Progenitor cell of endocrine pancreas (in vitro differentiated cells): ENCODE measurements at places on chromosomes 4 and X. TPM values are rescaled to one million over a fixed set of nuclear protein-coding genes. Genes with fewer than 3 reads are reported as not detected.

- no peak overlapping the region for H3K4me3 ChIP-seq
- H3K4me1 ChIP-seq: peaks cover 5% of the 10 kb centered on the region
- DNase-seq: no peak
- peaks cover 64% of the 10 kb centered on the region for H3K27me3 ChIP-seq
Observed at GRCh38 chr4:7196736-7197135, 4.4 kb downstream of the SORCS2 start.

The AKAP17A gene
- total RNA-seq: 52.7 and 56.0 TPM in 2 replicates

GRCh38 chrX:115713460-115713859 lies 152.5 kb downstream of the PLS3 start:
- H3K4me3 ChIP-seq: no peak overlapping the region
- H3K27me3 ChIP-seq: no peaks in the 10 kb centered on the region

DNA sequence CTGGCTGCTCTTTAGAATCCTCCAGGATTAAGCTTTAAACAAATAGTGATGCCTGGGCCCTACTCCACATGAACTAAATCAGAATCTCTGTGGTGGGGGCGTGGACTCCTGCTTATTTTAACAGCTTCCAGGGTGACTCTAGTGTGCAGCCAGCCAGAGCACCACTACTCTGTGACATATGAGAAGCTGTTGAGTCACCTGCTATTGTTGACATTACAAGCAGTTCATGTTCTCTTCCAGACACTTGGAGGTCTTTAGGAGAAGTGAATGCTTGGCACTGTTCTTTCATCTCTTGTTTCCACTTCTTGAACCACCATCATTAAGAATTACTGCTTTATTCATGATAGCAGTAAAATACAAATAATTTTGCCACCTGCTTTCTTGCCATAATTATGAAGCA lies 426 bp upstream of the C4orf51 start:
- H3K4me3 ChIP-seq: no peak overlapping the region
- no peaks in the 10 kb centered on the region for H3K27me3 ChIP-seq
- H3K4me1 ChIP-seq: peaks cover 19% of the 10 kb centered on the region
- no peak for DNase-seq

- peaks cover 2% of the 10 kb centered on the region for H3K4me1 ChIP-seq
- no peak overlapping the region for H3K4me3 ChIP-seq
- H3K36me3 ChIP-seq: no peaks in the 10 kb centered on the region
- H3K27ac ChIP-seq: no peak overlapping the region
- H3K27me3 ChIP-seq: peaks cover 2% of the 10 kb centered on the region
Observed at GRCh38 chr4:121462660-121463261, 81.9 kb upstream of the QRFPR start.

DNA sequence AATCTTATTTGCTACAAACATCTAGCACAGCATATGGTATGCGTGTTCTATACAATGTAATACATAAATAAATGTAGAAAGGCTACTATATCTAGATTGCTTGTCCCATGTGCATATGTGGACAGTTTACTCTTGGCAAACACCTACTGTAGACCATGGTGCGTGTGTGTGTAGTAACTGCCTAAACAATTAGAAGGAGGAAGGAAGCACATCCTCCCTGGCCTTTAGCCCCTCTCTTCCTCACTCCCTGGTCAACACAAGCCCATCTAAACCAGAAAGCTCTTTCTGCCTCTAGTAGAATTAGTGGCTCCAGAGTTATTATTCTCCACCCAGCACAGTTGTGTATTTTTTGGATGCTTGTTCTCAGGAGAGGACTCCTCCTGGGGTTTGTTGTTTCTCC lies 73.9 kb downstream of the KDR start:
- no peaks in the 10 kb centered on the region for H3K4me1 ChIP-seq
- H3K36me3 ChIP-seq: no peaks in the 10 kb centered on the region
- H3K4me3 ChIP-seq: no peak overlapping the region
- no peaks in the 10 kb centered on the region for H3K27me3 ChIP-seq

- H3K27me3 ChIP-seq: peaks cover 8% of the 10 kb centered on the region
- H3K4me1 ChIP-seq: peaks cover 12% of the 10 kb centered on the region
- H3K36me3 ChIP-seq: no peaks in the 10 kb centered on the region
- no peak overlapping the region for H3K27ac ChIP-seq
- DNase-seq: no peak
Observed at GRCh38 chr4:4368809-4369580, 17.9 kb upstream of the NSG1 start.

The FGFRL1 gene
- total RNA-seq: 121 and 126 TPM in 2 replicates

DNA sequence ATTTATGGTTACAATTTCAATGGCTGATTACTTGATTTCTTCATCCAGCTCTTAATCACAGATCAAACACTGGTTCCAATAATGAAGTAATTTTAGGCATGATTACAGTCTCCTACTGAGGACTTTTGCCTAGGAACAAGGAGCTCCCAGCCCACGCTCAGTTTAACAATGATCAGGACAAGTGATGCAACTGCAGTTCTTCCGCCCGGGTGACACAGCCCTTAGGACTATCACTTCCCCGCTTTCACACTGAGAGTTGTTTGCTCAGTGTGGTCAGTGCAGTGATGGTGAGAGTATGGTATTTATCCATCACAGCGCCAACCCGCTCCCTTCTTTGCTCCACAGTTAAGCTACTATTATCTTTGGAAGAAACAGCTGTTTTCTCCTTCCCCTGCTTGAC lies 203.2 kb upstream of the MBNL3 start:
- no peaks in the 10 kb centered on the region for H3K36me3 ChIP-seq
- no peak for DNase-seq
- H3K4me3 ChIP-seq: no peak overlapping the region
- peaks cover 14% of the 10 kb centered on the region for H3K27me3 ChIP-seq
- peaks cover 8% of the 10 kb centered on the region for H3K4me1 ChIP-seq

DNA sequence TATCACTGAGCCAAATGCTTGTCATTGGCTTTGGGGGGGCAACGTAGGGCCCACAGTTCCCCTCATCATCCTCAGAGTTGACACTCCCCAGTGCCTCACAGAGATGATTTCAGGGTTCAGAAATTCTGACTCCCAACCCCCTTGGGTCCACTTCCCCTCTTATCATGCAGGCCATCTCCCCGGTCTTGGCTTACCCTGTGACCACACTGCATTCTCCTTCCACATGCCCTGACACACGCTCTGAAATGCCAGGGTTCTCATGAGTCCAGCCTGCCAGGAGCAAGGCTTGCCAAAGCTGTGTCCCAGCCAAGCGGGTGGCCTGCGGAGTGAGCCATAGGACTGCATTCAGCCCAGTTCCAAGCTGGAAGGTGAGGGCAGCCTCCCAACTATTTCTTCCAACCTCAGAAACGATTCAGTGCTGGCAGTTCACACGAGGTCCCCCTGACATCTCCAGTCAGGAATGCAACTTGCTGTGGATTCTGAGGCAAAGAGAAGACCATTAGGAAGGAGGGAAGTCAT lies 101.2 kb downstream of the SMIM20 start:
- no peak overlapping the region for H3K4me3 ChIP-seq
- no peak overlapping the region for H3K27ac ChIP-seq
- no peaks in the 10 kb centered on the region for H3K36me3 ChIP-seq
- peaks cover 5% of the 10 kb centered on the region for H3K4me1 ChIP-seq

- no peak for DNase-seq
- no peak overlapping the region for H3K4me3 ChIP-seq
- H3K27me3 ChIP-seq: no peaks in the 10 kb centered on the region
- peaks cover 5% of the 10 kb centered on the region for H3K36me3 ChIP-seq
- H3K4me1 ChIP-seq: peaks cover 10% of the 10 kb centered on the region
Observed at GRCh38 chr4:137532869-137533236, 559 bp upstream of the PCDH18 start.

The AFF2 gene
- 7.7 and 8.4 TPM in 2 replicates for total RNA-seq

DNA sequence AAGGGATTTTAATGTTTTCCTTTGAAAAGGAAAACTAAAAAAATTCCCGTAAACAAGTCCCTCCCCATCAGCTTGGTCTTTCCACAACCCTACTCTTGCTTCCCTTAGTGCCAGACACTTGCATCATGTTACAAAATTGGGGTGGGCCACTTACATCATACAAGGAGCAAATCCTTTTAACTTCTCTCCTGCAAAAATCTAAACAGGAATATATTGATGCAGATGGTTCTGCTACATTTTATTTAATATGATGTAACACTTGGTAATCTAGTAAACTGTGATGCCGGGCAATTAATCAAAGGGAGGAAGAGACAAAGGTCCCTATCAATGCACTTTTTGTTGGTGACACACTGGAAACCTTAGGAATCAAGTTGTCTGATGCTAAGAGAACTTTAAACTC lies 125.3 kb downstream of the UBE2K start:
- H3K4me1 ChIP-seq: peaks cover 4% of the 10 kb centered on the region
- peaks cover 21% of the 10 kb centered on the region for H3K36me3 ChIP-seq
- no peak overlapping the region for H3K27ac ChIP-seq
- no peak for DNase-seq
- no peaks in the 10 kb centered on the region for H3K27me3 ChIP-seq
- no peak overlapping the region for H3K4me3 ChIP-seq
